ENCODE measurements at places on chromosomes 11 and 22. TPM values are rescaled to one million over a fixed set of nuclear protein-coding genes. Genes with fewer than 3 reads are reported as not detected.

DNA sequence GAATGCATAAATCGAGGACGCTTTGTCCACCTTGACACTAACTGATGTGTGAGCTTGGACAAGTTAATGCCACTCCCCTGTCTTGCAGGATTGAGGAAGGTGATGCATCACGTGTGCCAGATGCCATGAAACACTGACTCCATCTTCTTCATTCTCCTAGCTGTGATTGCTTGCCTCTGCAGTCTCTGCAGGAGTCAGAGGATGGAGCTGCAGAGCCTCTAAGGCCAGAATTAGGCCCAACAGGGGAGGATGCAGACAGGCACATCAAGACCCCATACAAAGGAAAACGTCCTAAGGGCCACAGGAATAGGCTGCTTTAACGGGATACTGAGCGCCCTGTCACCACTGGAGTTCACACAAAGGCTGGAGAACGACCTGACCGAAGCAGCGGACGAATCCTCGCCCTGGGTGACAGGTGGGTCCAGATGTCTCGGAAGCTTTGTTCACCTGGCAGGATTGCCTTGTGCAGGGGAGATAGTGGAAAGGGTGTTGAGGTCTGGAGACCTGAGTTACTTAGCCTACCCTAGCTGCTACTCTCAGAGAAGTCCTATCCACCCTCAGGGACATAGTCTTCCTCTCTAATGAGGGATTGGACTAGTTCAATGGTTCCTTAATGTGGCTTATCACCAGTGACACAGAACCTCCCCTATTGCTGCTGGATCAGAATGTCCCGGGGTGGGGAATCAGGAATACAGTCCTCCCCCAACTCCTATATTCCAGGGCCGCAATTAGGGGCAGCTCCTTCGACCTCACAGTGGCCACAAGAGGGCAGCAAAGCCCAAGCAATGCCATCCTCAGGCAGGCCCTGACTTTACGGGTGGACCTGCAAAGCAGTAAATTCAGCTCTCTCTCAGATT lies 32.4 kb downstream of the DBX1 start:
- no peaks in the 10 kb centered on the region for H3K4me1 ChIP-seq
- H3K27ac ChIP-seq: no peak overlapping the region
- H3K27me3 ChIP-seq: no peaks in the 10 kb centered on the region
- peak; percentile 75 for DNase-seq

GRCh38 chr11:6321961-6322362 lies 1.7 kb upstream of the CAVIN3 start:
- no peak overlapping the region for H3K4me3 ChIP-seq
- H3K4me1 ChIP-seq: no peaks in the 10 kb centered on the region
- peak overlapping the region; percentile 94 for H3K27ac ChIP-seq
- H3K36me3 ChIP-seq: no peaks in the 10 kb centered on the region
- DNase-seq: no peak
- H3K27me3 ChIP-seq: no peaks in the 10 kb centered on the region

DNA sequence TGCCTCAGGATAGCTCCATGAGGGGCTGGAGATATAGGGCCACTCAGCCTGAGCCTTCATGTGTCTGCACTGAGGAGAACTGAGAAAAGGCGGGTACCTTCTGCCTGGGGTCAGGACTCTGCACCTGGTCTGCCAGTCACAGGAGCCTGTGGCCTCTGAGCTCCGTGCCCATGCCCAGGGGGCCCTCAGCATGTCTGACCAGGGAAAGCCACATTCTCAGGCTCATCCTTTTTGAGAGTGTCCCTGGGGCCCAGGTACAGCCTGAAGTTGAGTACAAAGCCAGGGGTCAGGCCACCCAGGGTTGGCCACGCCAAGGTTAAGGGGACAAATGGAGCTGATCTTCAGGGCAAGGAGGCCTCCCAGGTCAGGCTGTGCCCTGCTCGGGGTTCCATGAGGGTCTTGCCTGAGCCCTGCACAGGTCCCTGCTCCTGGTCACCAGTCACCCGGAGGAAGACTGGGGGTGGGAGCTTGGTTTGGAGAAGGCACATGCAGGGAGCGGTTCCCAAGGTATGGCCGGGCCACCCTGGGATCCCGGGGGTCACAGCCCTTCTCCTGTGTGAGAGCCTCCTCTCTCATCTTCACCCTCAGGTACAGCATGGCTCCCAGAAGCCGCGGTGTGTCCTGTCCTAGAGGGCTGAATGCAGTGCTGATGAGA lies 6.0 kb downstream of the DENND6B start:
- H3K36me3 ChIP-seq: no peaks in the 10 kb centered on the region
- H3K4me3 ChIP-seq: no peak overlapping the region
- no peaks in the 10 kb centered on the region for H3K27me3 ChIP-seq
- no peaks in the 10 kb centered on the region for H3K4me1 ChIP-seq
- no peak overlapping the region for H3K27ac ChIP-seq

Gene OVCH2
- not detected for total RNA-seq

DNA sequence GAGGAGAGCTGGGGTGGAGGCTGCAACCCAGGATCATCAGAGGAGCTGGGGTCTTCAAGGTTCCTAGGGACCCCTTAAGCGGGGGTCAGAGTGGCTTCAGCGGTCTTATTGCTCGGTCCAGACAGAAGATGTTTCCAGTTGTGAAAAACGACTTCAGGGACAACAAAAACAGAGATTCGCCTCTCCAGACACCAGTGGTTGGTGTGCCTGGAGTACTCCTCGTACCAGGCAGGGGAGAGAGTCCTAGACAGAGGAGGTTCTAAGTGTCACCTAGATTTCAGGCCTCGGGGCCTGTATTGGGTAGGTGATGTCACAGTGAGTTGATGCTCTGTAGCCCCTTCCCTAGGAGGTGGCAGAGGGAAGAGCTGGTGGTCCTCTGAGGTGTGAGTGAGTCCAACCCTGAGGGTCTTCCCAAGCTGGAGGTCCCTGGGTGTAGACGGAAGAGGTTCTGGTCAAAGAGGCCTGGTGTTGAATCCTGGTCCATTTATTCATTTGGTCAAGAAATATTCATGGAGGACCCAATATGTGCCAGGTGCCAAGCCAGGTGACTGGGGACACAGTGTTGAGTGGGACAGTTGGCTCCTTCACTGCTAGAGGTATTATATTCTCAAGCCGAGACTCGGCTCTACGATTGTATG lies 4.4 kb upstream of the IGLL5 start:
- no peaks in the 10 kb centered on the region for H3K4me1 ChIP-seq
- H3K27ac ChIP-seq: no peak overlapping the region
- H3K27me3 ChIP-seq: no peaks in the 10 kb centered on the region
- DNase-seq: no peak

DNA sequence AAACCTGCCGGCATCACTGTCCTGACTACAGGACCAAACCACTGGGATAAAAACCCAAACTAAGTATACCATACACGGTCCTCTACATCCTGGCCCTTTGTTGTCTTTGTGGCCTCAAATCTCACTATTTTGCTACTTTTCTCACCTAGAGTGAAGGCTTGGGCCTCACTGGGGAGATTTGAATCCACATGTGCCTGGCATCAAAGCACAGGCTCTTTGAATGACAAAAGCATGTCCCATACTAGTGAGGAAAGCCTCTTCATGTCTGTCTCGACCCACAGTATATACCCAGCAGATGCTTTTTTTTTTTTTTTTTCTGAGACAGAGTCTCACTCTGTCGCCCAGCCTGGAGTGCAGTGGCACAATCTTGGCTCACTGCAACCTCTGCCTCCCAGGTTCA lies 72.5 kb upstream of the DRD2 start:
- H3K36me3 ChIP-seq: no peaks in the 10 kb centered on the region
- DNase-seq: no peak
- H3K27ac ChIP-seq: no peak overlapping the region
- H3K4me1 ChIP-seq: no peaks in the 10 kb centered on the region
- no peak overlapping the region for H3K4me3 ChIP-seq
- H3K27me3 ChIP-seq: no peaks in the 10 kb centered on the region

Gene CARD16
- not detected for total RNA-seq

Gene APOBEC3H
- total RNA-seq: not detected

DNA sequence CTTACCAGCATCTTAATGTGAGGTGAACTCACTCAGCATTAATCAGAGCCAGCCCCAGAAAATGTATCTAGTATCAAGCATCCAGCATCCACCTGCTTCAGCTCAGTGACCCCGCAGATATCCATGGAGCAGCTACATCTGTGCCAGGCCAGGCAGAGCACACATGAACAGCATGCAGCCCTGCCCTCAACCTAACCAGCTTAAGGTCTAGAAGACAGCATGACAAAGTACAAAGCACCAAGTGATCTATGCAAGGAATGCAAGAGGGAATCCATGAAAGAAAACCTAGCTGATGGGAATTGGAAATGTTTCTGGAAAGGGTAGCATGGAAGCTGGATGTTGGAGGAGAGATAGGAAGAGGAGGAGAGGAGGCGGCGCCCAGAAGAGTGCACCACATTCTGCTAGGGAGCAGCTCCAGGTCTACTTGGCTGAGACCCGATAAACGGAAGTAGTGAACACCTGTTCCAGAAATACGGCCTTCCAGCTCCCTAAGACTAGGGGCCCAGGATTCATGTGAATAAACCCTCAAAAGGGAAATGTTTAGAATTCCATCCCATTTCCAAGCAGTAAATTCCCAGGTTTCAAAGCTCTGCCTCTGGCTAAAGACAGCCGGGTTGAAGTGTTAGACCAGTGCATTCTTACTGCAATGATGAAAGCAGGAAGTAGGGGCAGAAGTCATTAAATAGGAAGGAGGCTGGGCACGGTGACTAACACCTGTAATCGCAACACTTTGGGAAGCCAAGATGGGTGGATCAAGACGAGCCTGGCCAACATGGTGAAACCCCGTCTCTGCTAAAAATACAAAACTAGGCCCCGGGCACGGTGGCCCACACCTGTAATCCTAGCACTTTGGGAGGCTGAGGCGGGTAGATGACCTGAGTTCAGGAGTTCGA lies 23.5 kb upstream of the L3MBTL2 start:
- H3K27ac ChIP-seq: no peak overlapping the region
- H3K27me3 ChIP-seq: no peaks in the 10 kb centered on the region
- H3K4me1 ChIP-seq: no peaks in the 10 kb centered on the region

DNA sequence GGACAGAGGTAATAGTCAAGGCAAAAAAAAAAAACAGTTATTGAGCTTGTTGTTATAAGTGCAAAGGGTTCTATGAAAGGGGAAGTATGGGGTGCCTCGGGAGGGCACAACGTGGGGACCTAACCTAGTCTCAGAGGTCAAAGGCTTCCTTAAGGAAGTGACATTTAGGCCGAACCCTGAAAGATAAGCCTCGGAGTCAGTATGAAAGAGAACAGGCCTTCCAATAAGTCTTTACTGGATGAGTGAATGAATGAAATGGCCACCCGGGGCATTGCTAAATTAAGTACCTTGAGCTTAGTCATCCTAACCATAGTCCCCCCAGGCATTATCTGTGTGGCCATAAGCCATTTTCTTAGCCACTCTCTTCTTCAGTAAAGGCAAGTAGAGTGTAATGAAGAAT lies 19.7 kb downstream of the FLI1 start:
- no peaks in the 10 kb centered on the region for H3K27me3 ChIP-seq
- no peak for DNase-seq
- H3K36me3 ChIP-seq: no peaks in the 10 kb centered on the region

- H3K4me1 ChIP-seq: peaks cover 8% of the 10 kb centered on the region
- peak; percentile 84 for DNase-seq
- H3K4me3 ChIP-seq: peak overlapping the region; percentile 62
- no peaks in the 10 kb centered on the region for H3K27me3 ChIP-seq
- no peaks in the 10 kb centered on the region for H3K36me3 ChIP-seq
Measured at GRCh38 chr22:41382098-41382578, 396 bp downstream of the TEF start.

GRCh38 chr11:27008811-27009535 lies 15.1 kb downstream of the FIBIN start:
- no peak overlapping the region for H3K27ac ChIP-seq
- no peak for DNase-seq
- no peaks in the 10 kb centered on the region for H3K27me3 ChIP-seq
- H3K4me1 ChIP-seq: no peaks in the 10 kb centered on the region
- no peaks in the 10 kb centered on the region for H3K36me3 ChIP-seq
- no peak overlapping the region for H3K4me3 ChIP-seq

- H3K27me3 ChIP-seq: no peaks in the 10 kb centered on the region
- no peak overlapping the region for H3K4me3 ChIP-seq
- no peaks in the 10 kb centered on the region for H3K36me3 ChIP-seq
Measured at GRCh38 chr11:60633645-60634044, 65.8 kb upstream of the MS4A8 start.

- no peak within 1 kb of the TSS for H3K27ac ChIP-seq
- H3K36me3 ChIP-seq: no peaks in the 10 kb centered on the region
- no peaks in the 10 kb centered on the region for H3K27me3 ChIP-seq
- no peak within 1 kb of the TSS for H3K4me3 ChIP-seq
- H3K4me1 ChIP-seq: no peaks in the 10 kb centered on the region
Measured at GRCh38 chr11:59866397-59866796, at the start of gene TCN1. Gene TCN1 (minus strand): TSS chr11:59866487. CDS start chr11:59866470, 17 bp downstream.

DNA sequence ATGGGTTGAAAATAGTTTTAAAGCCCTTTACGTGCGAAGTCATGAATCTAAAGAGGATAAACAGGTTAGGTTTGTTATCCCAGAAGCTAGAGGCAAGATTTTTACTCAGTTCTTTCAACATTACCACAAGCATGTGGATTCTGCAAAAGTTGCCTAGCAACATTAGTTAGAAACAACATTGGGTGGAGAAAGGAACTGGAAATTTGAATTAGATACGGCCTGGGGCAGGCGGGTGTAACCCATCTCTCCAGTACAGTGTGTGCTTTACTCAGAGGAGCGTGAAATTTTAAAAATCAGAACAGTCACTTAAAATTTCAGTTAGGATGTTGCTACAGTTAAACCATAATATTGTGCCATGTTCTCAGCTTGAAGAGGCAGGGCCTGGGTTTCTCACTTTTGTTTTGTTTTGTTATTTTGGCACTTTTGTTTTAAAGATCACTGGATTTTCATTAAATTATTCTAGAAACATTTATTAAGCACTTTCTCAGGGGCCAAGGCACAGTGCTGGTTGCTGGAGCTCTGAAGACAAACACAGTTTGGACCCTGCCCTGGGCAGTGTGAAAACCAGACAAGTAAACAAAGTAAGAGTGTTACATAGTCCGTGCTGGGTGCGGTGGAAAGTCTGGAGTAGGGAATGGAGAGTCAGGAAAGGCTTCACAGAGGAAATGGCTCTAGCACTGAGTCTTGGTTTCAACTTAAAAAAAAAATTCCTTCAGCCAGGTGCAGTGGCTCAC lies 4.4 kb upstream of the WEE1 start:
- H3K4me1 ChIP-seq: no peaks in the 10 kb centered on the region
- peak; percentile 66 for DNase-seq
- no peaks in the 10 kb centered on the region for H3K36me3 ChIP-seq
- peak overlapping the region; percentile 97 for H3K27ac ChIP-seq

Gene RCOR2
- not detected for total RNA-seq

Gene APOBEC3B
- total RNA-seq: 1.2 TPM

DNA sequence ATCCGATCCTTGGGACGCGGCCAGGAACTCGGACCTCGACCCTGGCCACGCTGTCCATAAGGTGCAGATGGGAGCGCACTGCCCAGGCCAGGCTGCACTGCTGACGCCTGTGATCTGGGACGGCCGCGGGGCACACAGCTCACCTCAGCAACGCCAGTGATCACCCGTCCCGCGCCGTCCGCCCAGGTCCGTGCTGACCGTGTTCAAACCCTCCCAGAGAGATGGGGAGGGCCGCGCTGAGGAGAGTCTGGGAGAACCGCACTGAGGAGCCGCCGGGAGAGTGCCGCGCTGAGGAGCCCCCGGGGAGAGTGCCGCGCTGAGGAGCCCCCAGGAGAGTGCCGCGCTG lies 636 bp downstream of the KCNQ1OT1 start:
- H3K4me3 ChIP-seq: peak overlapping the region; percentile 78
- peak; percentile 26 for DNase-seq
- H3K27ac ChIP-seq: peak overlapping the region; percentile 83
- no peaks in the 10 kb centered on the region for H3K27me3 ChIP-seq

All from uterus (tissue), 4 donors.